ENCODE measurements at places on chromosomes 3 and 15.

GRCh38 chr3:58020783-58021071 lies 12.5 kb downstream of the FLNB start:
- DNase-seq: no peak

GRCh38 chr3:113227146-113227545 lies 15.8 kb downstream of the BOC start:
- DNase-seq: no peak

DNA sequence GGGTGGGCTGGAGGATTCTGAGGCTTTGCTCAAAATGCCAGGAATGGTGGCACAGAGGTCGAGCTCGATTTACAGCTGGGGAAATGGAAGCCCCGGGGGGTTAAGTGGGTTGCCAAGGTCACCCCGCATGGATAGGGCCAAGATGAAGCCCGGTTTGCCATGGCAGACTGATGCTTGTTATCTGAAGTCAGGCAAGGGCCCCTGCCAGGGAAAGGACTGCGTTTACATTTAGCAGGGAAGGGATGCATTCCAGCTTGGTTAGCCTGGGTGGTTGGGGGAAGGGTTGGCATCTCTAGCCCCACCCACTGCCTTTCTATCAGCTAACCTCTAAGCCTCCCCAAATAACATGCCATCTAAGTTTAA lies 79.0 kb downstream of the RPLP1 start:
- DNase-seq: no peak

GRCh38 chr15:50050986-50051743 lies 67.9 kb downstream of the ATP8B4 start:
- DNase-seq: no peak

DNA sequence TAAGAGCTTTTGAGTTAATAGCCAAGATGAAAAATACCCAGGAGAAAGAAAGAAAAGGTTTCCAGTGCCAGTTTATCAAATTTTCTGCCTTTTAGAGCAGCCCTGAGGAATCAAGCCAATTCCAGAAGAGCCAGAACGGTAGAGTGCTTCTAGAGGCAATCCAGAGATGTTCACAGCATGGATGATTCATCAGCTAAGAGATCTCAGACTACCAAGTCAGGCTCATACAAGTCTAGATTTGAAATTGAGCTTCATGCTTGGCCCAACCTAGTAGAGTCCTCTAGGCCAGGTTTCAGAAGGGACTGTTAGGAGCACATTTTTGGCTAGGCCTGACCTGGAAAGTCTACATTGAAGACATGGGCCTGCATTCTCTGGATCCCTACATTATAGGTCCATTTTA lies 15.5 kb downstream of the WDR48 start:
- peak; percentile 13 for DNase-seq

- DNase-seq: no peak
Measured at GRCh38 chr15:31278544-31279220, 48.0 kb upstream of the KLF13 start.

DNA sequence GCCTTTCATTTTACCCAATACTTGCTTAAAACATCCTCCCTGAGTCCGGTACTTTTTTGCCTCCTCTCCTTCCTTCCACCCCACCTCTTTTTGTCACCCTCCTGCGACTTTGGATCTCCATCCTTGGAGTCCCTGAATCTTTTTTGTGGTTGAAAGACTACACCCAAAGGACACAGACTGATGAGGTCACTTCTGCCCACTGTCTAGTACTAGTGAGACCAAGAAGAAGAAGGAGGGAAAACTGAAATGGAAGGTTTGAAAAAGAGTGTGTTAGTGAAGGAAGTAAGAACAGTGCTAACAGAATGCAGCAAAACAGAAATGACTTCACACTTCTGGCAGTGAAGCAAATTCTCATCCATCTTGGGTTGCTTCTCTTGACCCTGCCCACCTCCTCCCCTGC lies 6.6 kb downstream of the B3GNT5 start:
- DNase-seq: no peak

DNA sequence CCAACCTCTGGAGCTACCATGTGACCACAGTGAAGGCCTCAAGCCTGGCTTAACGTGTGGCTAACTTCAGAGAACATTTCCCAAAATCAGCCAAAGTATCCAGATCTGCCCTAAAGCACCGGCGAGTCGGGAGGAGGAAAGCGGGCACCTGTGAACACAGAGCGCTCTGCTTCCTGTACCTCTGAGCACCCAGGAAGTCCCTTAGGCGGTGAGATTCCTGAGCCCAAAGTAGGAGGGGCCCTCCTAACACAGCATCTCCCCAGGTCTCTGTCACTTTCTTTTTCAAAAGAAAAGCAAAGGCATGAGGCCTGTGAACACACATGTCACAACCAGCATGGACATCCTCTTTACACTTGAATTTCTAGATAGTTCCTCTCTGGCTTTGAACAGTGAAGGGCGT lies 944 bp upstream of the EIF4E3 start:
- no peak for DNase-seq

GRCh38 chr3:150411546-150411945 lies 3.4 kb downstream of the TSC22D2 start:
- no peak for DNase-seq

DNA sequence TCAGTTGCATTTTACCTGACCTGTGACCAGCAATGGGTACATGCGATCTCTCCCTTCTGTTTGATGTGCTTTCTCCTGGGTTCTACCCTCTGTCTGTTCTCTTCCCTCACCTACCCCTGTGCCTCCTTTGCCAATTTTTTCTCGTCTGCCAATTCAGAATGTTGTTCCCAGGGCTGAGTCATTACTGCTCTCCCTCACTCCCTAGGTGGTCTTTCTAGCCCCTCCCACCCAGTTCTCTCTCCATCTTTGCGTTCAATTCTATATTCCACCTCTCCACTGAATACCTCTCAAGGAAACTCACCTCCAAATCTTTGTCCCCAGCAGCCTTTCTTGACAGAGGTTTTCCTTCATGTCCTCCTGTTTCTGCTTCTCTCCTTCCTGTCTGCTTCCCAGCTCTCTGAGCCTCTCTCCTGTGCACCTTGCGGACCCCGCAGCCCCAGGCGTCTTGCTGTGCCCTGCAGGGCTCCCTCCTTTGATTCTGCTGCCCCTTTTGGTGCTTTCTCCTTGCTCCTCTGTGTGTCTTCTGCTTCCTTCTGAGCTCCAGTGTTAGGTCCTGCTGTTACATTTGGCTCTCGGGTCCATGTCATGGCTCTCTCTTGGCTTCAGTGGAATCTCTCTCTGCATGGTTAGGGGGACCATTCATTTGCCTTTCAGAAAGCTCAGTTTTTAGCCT lies 398.2 kb upstream of the TPM1 start:
- DNase-seq: no peak

DNA sequence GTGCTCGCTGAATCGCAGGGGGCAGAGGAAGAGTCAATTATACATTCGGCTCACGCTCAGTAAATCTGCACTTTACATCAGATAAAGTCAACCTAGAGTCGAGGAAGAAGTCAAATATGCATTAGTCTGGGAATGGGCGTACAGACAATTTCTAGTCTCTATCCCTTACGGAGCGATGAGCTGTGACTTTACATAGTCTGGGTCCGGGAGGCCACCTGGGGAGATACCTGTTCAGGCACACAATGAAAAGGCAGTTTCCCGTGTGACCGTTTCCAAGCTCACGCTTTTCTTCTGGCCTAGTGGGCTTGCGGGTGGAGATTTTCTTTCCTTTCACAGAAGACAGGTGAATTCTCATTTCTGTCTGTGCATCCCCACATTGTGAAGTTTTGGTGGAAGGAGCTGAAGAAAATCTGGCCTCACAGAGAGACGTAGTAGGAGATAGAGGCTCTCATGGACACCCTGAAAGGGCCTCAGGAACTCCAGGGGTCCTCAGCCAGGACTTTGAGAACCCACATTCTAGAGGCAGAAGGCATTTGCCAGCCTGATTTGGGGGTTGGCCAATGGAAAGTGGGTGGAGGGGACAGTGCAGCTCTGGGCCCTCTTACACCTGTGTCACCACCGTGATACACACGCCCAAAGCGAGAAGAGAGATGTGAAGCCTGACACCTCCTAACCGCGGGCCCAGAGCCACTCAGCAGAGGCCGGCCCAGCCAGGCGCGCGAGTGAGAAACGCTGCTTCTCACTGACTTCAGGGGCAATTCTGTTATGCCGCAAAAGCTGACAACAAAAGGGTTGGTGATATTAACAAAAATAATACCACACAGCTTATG lies 10.7 kb upstream of the OCA2 start:
- DNase-seq: no peak

GRCh38 chr3:85258819-85259218 lies 300.0 kb downstream of the CADM2 start:
- no peak for DNase-seq

DNA sequence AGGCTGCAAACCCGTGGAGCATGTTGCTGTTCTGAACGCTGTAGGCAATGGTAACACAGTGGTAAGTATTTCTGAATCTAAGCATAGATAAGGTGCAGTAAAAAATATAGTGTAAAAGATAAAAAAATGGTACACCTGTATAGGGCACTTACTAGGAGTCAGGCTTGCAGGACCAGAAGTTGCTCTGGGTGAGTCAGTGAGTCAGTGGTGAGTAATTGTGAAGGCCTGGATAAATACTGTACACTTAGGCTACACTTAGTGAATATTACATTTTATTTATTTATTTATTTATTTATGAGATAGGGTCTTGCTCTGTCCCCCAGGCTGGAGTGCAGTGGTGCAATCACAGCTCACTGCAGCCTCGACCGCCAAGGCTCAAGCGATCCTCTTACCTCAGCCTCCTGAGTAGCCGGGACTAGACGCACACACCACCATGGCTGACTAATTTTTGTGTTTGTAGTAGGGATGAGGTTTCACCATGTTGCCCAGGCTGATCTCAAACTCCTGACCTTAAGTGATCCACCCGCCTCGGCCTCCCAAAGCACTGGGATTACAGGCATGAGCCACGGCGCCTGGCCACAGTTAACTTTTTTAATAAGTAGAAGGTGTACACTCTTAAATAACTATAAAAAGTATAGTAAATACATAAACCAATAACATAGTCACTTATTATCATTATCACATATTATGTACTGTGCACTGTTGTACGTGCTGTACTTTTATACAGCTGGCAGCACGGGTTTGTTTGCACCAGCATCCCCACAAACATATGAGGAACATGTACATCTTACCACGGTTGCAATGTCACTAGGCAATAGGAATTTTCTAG lies 155.1 kb downstream of the IGF1R start:
- DNase-seq: peak; percentile 68

DNA sequence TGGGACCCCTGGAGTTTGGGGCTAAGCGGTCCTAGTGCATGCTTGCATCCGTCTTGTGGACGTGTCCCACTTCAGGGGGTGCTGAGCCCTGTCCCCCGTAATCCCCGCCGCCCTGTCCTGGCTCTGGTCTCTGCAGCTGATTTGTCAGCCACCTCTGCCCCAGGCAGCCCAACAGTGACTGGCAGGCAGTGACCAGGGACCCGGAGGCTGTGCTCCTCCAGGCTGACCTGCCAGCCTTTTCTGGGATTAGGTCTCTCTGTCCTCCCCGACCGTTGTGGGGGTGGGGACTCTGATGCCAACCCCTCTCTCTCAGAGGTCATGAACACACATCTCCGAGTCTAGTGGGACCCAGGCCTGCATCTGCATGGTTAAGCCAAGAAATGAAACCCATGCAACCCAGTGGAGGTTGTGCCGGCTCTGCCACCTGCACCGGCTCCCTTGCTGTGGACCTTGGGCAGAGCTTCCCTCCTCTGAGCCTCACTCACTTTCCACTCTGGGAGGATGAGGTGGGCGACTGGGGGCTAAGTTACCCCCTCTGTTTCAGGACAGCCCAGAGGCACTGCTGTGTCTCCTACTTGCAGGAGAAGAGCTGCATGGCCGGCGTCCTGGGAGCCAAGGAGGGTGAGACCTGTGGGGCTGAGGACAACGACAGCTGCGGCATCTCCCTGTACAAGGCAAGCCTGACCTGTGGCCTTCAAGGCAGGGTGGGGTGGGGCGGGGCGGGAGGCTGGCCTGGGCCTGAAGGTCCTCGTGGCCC lies 60.2 kb downstream of the FBLN2 start:
- DNase-seq: no peak

DNA sequence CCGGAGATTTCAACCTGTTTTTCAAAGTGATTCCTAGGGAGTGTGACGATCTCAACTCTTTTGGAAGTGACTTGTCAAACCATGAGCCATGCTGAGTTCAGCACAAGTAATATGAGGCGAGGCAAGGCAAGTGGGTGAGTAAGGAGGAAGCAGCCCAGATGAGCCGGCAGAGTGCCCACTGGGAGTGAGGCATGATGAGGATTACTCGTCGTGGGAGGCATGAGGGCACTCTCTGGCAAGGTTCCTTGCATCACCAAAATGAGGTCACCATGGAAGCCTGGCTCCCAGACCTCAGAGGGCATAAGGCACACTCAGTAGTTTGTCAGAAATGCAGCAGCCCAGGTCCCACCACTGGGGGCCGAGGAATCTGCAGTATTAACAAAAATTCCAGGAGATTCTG lies 636.1 kb downstream of the MAGI1 start:
- peak; percentile 88 for DNase-seq

DNA sequence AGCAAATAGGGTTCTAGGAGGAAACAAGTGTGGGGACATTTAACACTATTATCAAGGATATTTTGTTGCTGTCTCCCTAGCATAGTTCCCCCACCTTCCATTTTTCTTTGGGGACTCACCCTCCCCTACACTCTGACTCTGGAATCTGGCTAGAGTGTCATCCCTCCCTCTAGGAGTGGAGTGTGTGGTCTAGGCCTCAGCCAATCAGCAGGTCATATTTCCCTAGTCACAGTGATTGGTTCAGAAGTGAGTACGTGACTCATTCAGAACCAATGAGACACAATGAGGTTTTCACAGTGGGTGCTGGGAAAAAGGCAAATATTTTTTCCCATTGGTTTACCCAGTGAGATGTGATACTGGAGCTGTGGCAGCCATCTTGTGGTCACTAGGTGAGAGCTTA lies 234.4 kb downstream of the SHQ1 start:
- DNase-seq: peak; percentile 3

GRCh38 chr3:106425026-106425425 lies 556.2 kb upstream of the CBLB start:
- peak; percentile 83 for DNase-seq

DNA sequence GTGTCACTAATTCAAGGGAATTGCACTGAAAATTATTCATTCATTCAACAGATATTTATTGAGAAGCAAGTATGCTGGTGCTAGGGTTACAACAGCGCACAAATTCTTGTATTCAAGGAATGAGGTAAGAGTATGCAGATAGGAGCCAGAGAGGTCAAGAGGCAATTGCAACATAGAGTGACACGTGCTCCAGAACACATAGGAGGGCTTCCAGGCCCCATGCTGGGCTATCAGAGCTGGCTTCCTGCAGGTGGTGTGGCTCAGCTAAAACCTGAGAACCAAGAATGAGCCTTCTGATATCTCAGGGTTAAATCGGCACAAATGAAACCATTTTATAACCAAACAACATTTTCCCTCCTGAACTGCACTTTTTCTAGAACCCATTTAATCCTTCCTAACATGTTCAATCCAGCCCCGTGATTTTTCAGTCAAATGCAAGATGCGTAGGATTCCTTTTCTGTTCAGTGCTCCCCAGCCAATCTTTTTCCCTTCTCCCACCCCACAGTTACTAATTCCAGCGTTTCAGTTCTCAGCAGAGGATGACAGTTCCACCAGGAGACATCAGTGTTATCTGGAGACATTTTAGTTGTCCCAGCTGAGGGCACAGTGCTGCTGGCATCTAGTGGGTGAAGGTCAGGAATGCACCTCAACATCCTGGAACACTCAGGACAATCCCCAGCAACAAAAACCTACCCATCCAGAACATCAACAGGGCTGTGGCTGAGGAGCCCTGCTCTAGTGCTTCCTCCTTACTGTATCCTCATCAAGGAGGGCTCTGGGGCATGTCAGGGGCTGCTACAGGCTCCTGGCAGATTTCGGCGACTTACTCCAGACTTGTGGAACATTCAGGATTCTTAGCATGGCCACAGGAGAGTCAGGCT lies 13.1 kb downstream of the CCR5AS start:
- no peak for DNase-seq
